A172 (cell line): ENCODE measurements at places on chromosomes 5 and 9.

- DNase-seq: no peak
Measured at GRCh38 chr9:26770821-26771220, 121.8 kb downstream of the CAAP1 start.

- no peak for DNase-seq
Measured at GRCh38 chr9:134629061-134629585, 12.5 kb upstream of the COL5A1 start.

- DNase-seq: peak; percentile 69
Measured at GRCh38 chr9:811106-811531, 30.4 kb upstream of the DMRT1 start.

DNA sequence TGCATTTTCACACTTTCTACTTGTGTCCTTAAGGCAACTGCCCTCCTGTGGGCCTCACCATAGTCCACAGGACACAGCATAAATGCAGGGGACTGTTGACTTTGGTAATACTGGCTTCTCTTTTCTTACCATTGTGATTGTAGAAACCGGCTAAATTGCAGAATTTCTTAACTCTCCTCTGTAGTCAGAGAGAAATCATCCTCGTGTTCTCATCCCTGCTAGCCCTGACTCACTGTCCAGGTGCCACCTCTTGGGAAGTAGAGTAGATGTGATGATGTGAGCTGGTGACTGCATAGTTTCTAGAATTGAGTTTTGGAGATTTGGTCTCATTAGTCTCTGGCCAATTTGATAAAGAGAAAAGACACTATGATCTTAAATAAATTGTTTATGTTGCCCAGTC lies 5.5 kb downstream of the PHF24 start:
- no peak for DNase-seq

GRCh38 chr5:141508798-141509611 lies 20.1 kb downstream of the PCDHGC5 start:
- peak; percentile 93 for DNase-seq

DNA sequence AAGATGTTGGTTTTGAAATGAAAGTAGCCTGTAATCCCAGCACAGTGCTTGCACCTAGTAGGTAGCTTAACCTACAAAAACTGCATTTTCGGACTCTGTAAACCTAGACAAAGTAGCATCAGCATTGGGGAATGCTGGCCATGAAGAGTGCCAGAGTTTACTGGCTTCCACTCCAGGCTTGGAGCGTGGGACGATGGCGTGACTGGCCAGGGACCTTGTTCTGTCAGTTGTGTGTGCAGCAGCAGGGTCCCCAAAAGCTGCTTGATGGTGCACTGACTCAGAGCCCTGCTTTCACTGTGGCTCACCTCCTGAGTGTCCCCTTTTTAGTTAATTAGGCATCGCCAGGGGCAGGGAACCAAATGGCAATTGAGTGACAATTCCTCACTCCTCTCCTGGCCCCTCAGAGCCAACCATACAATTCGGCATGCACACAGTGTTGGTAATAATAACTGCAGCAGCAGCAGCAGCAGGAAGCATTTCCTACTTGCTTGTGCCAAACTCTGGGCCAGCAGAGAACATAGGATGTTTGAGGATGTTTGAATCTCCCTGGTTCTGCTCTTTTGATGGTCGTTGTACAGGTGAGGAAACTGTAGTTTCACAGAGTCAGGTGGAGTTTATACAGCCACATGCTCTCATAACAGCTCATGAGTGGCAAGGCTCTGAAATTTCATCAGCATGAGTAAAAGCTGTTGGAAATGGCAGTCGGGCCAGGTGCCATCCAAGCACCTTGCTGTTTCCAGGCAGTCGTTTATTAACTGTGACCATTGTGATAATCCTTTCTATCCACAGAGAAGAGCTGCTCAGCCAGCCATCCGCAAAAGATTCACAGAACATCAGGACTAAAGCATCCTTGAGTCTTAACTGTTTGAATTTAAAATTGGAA lies 4.2 kb downstream of the UBE2QL1 start:
- no peak for DNase-seq

- DNase-seq: no peak
Measured at GRCh38 chr5:115842952-115843351, 1.2 kb downstream of the AP3S1 start.

GRCh38 chr9:125235804-125236519 lies 5.2 kb downstream of the HSPA5 start:
- no peak for DNase-seq

- DNase-seq: peak; percentile 13
Measured at GRCh38 chr5:159504106-159504856, 174.0 kb upstream of the IL12B start.
